ENCODE measurements at places on chromosomes 1 and 21.
A peak's percentile ranks its signal among the peaks of the same experiment; 100 is the strongest.

- DNase-seq = no peak
Measured at GRCh38 chr21:35244514-35244913, 195.4 kb upstream of the RUNX1 start.

GRCh38 chr21:32523988-32524719, 61.2 kb downstream of the TCP10L start:
- peak; percentile 35 for DNase-seq

- peak; percentile 16 for DNase-seq
Measured at GRCh38 chr1:15213341-15213821, 33.6 kb upstream of the FHAD1 start.

DNA sequence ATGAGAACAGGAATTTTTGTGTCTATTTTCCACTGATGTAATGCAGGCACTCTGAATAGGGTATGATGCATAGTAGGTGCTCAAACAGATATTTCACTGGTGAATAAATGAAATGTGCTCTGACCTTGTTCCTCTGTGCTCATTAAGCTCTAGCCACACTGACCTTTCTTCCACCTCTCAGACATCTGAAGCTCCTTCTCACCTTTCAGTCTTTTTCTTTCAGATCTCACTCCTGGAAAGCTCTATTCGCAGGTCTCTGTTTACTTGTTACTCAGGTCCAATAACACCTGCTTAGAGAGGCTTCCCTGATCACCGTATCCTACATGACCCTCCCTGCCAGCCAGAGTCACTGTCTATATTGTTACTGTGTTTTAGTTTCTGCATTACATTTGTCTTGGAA, 59.2 kb upstream of the IVNS1ABP start:
- DNase-seq = no peak

- no peak for DNase-seq
Measured at GRCh38 chr1:45101947-45102346, 89.9 kb downstream of the UROD start.

DNA sequence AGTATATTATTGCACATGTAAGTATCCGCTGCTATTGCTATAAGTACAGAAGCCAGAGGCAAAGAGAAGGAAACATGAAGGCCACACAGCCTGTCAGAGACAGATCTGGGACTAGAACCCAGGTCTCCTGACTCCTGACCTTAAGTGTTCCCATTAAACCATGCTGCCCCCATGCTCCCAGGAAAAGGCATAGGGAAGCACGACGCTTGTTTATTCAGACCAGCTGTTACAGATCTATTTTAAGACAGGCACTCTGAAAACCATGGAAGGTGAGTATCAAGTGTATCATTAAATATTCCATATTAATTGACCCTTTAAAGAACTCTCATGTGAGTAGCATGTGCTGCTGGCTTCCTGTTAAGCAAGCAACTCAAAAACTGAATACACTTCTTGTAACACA, 11.4 kb downstream of the VAV3 start:
- DNase-seq = no peak

DNA sequence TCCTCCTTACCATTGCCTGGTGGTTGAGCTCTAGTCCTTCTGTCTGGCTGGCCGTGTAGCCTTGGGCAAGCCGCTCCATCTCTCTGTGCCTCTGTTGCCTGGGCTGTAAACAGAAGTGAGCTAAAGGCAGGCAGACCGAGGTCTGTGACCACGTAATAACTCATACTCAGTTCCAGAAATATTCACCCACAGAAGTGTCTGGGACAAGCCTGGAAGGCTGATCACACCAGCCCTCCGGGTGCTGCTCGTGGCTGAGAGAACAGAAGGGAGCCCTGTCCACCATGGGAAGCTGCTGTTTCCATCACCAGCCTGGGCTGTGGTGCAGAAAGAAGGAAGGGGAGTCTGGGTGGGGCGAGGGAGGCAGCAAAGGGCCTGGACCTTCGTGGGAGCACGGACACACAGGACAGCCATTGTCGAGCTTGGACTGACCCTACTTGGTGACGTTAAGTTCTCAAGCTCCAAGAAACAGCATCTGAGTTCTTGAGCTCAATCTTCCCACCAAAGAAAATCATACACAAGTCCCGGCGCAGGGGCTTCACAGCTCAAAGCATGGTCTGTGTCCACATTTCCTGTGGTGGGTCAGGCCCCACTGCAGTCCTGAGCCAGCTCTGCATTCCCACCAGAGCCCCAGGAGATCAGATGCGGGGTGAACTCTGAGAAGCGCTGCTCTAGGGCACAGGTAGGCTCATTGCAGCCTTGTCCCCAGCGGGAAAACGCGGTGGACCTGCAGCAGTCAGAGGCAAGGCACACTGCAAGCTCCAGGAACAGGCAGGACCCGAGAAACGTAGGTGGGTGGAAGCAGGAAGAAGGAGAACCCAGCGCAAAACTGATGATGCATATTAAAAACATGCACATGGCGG, 61.8 kb downstream of the RUNX3 start:
- no peak for DNase-seq

DNA sequence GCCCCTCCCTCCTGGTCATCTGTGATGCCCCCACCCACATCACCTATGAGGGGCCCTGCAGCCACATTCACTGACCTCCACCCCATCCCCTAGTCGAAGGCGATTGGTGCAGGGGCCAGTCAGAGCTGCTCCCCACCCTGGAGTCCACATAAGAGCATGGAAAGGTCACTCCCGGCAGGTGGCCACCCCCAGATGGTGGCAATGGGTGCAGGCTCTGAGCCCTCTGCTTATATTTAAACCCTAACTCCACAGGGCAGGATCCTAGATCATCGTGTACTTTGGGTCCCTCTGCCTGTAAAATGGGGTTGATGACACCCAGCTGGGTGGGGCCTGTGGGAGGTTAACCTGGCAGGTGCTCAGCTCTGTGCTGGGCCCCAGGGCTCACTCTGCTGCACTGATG, 186.8 kb upstream of the C1orf174 start:
- no peak for DNase-seq

DNA sequence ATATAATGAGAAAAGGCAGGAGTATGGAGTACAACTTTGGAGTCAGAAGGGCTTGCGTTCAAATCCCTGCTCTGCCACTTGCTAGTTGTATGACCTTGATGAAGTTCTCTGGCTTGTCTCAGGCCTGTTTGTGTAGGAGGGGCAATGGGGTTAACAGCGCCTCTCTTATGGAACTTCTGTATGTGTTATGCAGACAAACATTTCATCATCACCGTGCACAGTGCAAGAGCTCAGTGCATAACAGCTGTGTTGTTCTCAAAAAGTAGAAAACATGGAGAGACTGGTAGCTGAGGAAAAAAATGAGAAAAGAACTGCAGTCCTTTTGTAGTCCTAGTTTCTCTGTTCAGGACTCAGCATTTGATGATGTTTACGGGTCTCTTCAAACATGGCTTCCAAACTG, 10.4 kb upstream of the ZNF648 start:
- no peak for DNase-seq

DNA sequence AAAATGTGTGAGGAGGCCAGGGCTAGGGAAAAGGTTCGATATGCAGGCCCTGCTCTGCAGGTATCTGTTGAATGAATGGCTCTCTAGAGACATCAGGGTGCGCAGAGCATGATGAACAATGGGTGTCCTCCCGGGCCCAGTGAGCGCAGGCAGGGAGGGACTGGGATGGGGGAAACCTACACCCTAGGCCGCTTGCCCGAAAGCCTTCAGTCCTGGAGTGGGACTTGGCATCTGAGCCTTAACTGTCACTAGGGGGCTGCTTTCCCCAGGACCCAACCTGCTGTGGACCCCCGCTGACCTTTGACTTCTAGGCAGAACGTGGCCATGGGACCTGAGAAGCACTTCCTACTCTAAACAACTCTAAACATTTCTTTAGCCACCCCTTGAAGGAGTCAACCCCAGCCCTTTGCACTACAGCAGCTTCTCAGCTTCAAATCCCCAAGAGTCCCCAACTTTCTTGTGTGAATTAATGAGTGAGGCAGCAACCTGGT, 444 bp upstream of the MAP3K6 start:
- DNase-seq = no peak

DNA sequence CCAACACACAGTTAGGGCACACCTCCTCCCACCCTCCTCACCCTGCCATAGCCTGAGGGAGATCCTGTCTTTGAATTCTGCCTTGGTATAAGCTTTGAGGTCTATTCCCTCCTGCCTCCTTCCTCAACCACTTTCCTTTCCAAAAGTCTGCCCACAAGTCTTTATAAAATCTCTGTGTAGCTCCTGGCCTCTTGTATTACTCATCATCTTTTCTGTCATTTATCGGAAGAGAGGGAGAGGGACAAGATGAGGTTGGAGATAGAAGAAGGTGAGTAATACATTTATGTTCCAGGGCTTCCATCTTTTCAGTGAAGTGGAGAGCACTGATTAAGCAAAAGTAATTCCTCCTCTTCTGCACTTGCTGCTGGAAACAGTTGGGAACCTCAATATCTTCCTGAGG, 30.5 kb upstream of the EFCAB14 start:
- DNase-seq = no peak

DNA sequence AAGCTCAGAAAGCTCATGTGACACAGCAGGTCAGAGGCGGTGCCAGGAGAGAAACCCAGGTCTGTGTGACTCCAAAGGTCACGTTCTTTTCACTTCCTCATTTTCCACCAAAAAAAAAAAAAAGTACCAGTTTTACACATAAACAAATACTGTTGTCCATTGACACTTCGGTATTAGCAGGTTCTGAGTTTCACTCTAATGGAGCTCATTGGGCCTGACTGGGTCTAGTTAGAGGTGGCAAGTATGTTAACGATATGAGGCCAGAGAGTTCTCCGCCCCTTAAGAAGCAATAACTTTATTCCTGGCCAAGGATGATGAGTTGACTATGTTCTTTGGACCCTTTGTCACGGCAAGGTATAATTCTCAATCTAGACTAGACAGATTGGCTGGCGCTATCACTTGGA, 30.0 kb upstream of the SDE2 start:
- DNase-seq = no peak

DNA sequence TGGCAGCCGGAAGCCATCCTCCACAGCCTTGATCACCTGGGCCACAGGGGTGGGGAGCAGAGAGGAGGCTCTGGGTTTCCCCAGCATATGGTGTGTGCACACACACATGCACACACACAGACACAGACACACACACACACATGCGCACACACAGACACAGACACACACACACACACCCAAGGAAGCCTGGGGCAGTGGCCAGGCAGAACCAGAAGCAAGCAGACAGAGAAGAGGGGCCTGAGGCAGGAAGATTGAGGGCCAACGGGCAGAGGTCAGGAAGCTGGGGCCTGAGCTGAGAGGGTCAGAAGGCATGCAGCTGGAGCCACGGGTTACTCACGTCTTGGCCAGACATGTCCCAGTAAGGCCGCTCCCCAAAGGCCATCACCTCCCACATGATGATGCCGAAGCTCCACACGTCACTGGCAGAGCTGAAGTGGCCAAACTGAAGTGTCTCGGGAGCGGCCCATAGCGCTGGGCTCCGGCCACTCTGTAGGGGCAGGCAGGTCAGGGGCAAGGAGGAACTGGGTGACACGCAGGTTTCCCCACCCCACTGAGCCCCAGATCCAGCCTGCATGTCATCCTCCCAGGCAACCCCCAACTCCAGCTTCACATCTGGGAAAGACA, 27.4 kb downstream of the CDCA8 start:
- no peak for DNase-seq

DNA sequence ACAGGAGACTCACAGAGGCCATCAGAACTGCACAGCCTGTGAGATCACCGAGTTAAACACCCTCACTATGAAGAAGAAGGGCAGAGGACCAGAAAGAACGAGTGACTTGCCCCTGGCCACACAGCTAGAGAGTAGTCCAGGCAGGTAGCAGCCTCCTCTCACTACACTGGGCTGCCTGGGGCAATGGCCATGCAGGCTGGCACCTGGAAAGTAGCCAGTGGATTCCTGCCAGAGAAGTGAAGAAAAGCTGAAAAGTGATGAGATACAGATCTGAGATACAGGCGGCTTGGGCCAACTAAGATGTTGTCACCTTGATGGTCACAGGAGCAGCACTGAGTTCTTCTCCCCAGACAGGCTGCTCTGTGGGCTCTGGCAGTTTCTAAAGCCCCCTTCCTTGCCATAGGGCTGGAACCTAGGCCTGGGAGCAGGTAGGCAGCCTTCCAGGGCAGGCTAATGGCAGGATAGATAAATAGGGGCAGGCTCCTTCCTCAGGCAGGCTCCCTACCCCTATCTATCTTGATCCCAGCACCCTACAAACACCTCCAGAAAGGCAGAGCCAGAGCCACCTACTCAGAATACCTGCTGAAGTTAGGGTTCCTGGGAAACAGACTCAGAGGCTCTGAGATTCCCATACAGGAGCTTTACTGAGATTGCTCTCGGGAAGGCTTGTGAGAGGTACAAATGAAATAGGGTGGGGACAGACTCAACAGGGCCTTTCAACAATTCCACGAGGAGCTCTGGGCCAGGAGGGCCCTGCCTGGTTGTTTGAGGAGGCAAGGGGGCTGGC, 106.3 kb downstream of the BEND5 start:
- no peak for DNase-seq

GRCh38 chr1:9482816-9483572, 56.3 kb upstream of the SLC25A33 start:
- no peak for DNase-seq

GRCh38 chr1:89523572-89524368, 859 bp upstream of the LRRC8B start:
- no peak for DNase-seq

GRCh38 chr1:177442584-177442983, 271.8 kb downstream of the BRINP2 start:
- DNase-seq = no peak

DNA sequence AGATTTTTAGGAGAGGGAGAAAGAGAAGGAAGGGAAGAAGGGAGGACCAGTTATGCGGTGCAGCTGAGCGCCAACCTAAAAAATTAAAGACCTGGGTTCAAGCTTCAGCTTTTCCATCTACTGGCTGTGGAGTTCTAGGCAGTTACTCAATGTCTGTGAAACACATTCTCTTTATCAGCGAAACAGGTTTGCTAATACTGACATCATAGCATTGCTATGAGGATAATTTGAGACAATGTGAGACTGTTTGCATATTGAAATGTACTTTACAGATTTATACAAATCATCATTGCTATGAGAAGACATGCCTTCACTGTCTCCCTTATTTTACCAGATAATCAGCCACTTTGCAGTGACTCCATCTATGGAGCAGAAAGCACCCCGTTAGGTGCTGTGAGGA, 222.9 kb upstream of the SGIP1 start:
- DNase-seq = no peak

GRCh38 chr1:10510520-10511493, 36.1 kb downstream of the PEX14 start:
- DNase-seq = peak; percentile 31

- no peak for DNase-seq
Measured at GRCh38 chr1:151704246-151704645, 12.4 kb downstream of the CELF3 start.

- no peak for DNase-seq
Measured at GRCh38 chr1:35660581-35661473, 19.5 kb upstream of the PSMB2 start.

All from AG09319 (cell line).